ENCODE measurements at places on chromosomes 11 and 22. TPM values are rescaled to one million over a fixed set of nuclear protein-coding genes. Genes with fewer than 3 reads are reported as not detected.

Gene ZNF143
- total RNA-seq, result 30.9 TPM

Gene PRG3
- total RNA-seq, result not detected

Gene TMPRSS5
- 0.09 TPM for total RNA-seq

Gene SLC25A45
- total RNA-seq, result 1.5 TPM

Gene C11orf87
- total RNA-seq, result under 0.01 TPM

Gene PTGDR2
- 0.05 TPM for total RNA-seq

Gene NPAS4
- total RNA-seq, result not detected

Gene CFAP300
- 5.3 TPM for total RNA-seq

Gene GAS2
- 1.5 TPM for total RNA-seq

Gene PGM2L1
- 12.5 TPM for total RNA-seq
